ENCODE measurements at places on chromosomes 2 and 18.

DNA sequence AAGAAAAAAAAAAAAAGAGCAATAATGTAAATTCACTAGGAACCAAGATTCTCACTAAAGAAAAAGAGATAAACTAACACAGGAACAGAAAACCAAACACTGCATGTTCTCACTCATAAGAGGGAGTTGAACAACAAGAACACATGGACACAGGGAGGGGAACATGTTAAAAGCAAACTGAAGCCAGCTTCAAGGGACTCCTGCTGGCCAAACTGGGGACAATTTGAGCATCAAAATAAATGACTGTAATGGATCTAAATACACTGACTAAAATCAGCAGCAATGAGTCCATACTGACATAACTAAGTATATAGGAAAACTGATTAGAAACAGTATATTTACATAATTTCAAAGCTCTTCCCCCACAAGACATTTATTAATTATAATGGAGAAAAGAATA is 73.0 kb downstream of the FARSB start:
- DNase-seq: no peak

DNA sequence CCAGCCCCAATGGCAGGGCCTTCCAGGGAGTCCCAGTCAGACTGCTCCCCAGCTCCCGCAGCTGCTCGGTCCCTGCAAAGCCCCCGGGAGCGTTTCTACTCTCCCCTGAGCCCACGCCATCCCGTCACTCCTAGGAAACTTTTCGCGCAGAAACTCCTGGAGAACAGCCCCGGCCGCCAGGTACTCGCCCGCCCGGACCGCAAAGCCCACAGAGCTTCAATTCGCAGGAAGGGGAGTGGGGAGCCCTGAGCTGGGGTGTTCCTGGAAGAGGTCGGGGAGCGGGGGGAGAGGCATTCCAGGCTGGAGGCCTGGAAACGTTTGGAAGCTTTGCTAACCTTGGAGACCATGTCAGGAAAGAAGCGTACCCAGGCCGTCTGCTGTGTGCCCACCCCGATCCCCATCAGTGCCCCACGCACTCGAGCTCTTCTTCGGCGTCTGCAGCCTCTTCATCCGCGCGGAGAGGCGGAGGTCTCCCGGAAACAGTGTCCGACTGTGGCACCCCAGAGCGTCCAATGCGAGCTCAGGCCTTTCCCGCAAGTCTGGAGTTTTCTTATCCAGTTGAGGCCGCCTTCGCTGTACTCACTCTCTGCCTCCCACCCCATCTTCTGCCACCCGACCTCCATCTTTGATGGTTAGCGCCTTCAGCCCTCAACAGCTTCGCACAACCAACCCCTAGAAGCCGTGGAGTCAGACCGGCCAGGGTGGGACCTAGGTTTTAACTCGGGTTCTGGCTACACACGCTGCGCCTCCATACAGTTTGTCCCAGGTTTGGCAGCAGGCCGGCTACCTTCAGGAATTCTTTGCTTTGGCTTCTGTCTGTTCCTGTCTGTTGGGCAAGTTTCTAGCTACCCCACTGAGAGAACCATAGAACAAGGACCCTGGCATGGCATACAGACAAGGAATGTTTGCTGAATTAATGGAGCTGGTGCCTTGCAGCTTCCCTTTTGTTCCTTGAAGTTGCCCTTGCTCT is 3.7 kb downstream of the PCGF1 start:
- DNase-seq: no peak

DNA sequence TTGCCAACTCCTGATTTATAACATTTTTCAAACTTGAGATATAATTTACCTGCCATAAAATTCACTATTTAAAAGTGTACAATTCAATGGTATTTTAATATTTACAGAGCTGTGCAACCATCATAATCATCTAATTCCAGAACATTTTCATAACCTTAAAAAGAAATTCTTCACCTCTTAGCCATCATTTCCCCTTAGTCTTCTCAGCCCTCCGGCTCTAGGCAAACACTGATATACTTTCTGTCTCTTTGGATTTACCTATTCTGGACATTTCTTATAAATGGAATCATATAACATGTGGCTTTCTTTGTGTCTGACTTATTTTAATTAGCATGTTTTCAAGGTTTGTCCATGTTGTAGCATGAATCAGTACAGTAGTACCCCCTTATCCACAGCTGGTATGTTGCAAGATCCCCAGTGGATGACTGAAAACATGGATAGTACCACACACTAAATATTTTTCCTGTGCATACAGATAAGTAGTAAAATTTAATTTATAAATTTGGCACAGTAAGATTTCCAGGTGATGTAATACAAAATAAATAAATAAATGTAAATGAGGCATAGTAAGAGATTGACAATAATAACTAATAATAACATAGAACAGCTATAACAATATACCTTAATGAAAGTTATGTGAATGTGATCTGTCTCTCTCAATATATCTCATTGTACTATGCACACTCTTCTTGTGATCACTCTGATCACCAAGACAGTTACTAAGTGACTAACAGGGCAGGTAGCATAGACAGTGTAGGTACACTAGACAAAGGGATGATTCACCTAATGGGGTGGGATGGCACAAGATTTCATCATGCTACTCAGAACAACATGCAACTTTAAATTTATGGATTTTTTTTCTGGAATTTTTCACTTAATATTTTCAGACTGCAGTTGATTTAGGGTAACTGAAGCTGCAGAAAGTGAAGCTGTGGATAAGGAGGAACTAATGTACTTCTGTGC is 73.1 kb downstream of the RAB3GAP1 start:
- no peak for DNase-seq

DNA sequence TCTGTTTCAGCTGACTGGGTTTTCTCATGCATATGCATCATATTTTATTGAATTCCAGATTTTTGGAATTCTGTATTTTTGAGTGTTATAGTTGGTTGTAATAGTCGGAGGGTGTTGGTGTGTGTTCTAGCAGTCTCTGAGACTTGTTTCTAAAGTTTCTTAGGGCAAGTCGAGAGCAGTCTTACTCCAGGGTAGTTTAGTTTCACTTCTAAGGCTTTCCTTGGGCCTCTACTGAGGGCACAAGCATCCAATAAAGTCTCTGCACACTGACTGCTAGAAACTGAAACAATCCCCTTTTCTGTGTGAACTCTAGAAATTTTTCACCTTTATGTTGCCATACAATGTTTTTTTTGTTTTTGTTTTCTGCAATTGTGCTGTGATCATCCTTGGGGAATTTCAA is 663.7 kb upstream of the LRATD1 start:
- DNase-seq: no peak

DNA sequence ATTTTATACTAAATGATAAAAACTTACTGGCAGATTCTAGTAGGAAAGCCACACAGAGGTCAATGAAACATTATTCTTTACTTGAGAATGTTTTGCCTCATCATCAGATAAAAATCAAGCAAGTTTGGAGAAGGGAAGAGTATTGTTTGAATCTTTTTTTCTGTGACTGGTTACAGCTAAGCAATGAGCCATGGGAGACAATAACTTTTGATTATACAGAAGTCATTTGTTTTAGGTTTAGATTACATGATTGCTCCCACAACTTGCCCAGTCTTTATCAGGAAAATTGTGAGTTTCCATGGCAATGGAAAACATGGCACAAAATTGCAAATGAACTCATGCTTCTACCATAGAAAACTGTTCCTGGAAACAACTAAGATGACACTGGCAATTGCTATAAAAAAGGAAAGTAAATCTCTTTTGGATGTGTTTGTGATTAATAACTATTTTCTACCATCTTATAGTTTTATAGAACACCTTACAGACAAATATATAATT is 476.8 kb downstream of the MBD2 start:
- DNase-seq: no peak

GRCh38 chr18:58758606-58759005 is 87.3 kb downstream of the MALT1 start:
- DNase-seq: no peak

GRCh38 chr2:23912054-23912453 is 14.9 kb downstream of the ATAD2B start:
- DNase-seq: no peak

DNA sequence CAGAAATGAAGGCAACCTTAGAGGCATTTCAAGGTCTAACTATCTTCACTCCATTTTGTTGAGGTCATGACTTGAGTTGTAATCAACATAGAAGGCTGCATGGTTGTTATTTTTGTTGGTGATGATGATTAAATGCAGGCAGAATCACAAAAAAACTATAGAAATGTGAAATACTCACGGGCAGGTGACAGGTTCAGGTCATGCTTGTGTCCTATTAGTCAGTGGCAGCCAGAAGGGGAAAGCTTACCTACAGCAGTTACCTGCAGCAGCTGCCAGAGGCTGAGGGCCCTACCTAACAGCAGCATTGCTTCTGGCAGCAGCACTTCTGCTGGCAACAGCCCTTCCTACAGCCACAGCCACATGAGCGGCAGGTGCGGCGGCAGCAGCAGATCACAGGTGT is 394 bp downstream of the SCYGR3 start:
- no peak for DNase-seq

DNA sequence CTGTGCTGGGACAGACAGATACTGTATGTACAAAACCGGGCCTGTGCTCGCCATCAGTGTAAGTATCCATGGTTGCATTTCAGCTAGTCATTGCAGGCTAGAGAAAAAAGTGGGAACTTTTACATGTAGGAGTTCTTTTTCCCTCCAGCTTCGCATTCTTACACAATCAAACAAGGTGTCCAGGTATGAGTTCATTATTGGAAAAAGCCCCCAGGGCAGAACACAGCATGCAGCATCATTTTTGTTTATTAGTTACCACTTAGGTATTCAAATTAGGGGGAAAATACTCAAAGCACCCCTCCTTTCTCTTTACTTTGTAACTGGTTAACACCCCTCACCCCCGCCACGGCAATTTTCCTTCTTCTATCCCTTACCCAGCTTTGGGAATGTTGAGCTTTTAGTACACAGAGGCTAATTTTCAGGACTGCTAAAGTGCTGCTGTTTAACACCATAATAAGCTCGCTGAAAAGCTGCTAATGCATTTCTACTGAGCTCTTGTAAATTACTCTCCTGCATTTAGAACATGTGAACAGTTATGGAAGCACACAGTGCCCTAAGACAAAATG is 13.6 kb downstream of the UPP2 start:
- no peak for DNase-seq

DNA sequence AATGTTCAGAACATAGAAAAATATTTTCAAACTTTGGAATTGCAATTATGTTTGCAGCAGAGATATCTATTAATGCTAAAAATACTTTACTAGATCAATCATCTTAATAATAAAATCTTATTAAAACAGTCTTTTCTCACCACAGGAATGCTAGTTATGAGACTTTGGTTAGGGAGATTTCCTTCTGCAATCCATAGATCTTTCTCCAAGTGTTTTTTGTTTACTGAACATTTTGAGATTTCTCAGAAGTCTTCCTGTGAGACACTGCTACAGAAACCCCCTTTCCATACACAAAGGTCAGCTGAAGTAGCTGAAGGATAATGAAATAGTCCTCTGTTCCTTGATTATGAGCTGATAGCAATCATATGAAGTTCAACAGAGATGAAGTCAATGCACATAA is 59.4 kb upstream of the RAPH1 start:
- DNase-seq: no peak

DNA sequence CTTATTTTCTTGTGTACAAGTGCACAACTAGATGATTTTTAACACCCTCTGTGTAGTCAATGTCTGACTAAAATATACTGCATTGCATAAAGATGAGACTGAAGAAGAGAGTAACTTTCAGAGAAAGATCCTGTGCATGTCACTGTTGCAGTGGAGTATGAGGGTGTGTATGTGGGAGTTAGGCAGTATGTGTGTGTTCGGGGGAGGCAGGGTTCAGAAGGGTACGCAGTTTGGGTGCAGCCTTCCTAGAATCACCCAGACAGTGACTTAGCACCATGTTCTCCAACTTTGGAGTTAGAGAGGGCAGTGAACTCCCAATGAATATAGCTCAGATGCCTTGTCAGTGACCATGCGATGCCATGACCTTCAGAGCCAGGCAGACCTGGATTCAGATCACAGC is 84.6 kb downstream of the LRATD1 start:
- DNase-seq: no peak

GRCh38 chr2:191202209-191202721 is 42.9 kb upstream of the MYO1B start:
- DNase-seq: no peak

DNA sequence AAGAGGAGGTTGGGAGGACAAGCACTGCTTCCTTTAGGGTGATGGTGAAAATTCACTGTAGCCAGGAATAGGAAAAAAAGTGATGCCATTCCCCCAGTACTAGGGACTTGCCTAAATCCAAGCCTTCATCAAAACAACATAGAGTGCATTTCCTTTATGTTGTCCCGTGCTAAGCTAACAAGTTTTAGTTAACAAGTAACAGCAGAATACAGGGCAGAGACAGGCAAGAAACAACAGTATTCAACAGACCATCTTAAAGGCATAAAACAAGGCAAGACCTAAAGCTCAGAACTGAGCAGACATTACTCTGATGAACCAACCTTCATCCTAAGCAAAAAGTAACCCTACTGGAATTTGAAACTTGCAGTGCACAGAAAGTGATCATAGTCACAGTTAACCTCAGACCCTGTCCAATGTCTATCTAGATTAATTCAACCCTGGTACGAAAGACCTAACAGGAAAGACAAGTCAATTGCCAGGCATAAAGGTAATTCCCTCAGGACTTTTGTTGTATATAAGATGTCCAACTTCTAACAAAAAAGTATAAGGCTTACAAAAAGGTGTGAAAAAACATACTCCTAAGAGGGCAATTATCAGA is 34.4 kb upstream of the GALNT1 start:
- no peak for DNase-seq

DNA sequence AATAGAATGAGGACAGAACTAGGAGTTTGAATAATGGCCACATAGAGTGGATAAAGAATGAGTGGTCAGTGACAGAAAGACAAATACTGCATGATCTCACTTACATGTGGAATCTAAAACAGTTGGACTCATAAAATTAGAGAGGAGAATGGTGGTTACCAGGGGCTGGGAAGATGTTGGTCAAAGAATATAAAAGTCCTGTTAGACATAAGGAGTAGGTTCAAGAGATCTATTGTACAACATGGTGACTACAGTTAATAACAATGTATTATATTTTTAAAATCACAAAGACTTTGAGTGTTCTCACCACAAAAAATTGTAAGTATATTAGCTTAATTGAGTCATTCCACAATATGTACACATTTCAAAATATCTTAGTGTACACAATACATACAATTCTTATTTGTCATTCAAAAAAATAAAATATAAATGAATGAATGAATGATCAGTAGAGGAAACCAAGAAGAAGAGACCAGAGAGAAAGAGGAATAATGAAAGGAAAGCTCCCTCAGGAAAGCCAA is 177.9 kb upstream of the VRK2 start:
- no peak for DNase-seq

- DNase-seq: no peak
Measured at GRCh38 chr2:150977296-150977695, 284.4 kb downstream of the RBM43 start.

- no peak for DNase-seq
Measured at GRCh38 chr2:190903693-190904450, 23.3 kb downstream of the GLS start.

DNA sequence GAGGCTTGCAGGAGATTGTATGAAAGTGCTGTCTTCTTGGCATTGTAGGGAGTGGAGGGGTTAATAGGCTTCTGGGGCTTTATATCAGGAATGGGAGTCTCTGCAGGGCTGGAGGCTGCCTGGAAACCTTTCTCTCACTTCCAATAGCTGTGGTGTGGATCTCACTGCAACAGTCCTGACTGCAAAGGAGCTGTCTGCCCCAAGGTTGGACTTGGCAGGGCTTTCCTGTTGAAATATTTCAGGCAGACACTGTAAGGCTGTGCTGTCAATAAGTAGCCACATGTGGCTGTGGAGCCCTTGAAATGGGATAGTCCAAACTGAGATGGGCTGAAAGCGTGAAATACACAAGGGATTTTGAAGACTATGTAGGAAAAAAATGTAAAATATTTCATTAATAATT is 399.1 kb upstream of the SPRED2 start:
- DNase-seq: no peak
